ENCODE measurements at places on chromosomes 13 and 19.

GRCh38 chr13:113474179-113474578 lies 16.3 kb downstream of the DCUN1D2 start:
- DNase-seq: no peak

- no peak for DNase-seq
Measured at GRCh38 chr13:37617173-37617572, 18.6 kb upstream of the POSTN start.

GRCh38 chr13:30121666-30122065 lies 185.7 kb downstream of the KATNAL1 start:
- DNase-seq: no peak

- DNase-seq: no peak
Measured at GRCh38 chr19:5683177-5683886, 2.5 kb downstream of the HSD11B1L start.

GRCh38 chr19:43768273-43769050 lies 12.3 kb downstream of the KCNN4 start:
- no peak for DNase-seq

- DNase-seq: no peak
Measured at GRCh38 chr13:97342136-97342535, 91.8 kb upstream of the RAP2A start.

- DNase-seq: no peak
Measured at GRCh38 chr13:66425741-66426140, 804.4 kb downstream of the PCDH9 start.

DNA sequence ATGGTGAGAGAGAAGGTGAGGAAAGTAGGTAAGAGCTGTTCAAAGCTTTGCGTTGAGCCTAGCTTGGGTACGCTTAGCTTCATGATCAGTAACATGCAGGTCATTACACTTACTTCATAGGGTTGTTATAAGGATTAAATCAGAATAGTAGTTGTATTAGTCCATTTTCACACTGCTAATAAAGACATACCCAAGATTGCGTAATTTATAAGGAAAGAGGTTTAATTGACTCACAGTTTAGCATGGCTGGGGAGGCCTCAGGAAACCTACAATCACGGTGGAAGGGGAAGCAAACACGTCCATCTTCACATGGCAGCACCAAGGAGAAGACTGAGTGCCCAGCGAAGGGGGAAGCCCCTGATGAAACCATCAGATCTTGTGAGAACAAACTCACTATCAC lies 21.9 kb downstream of the GPALPP1 start:
- no peak for DNase-seq

GRCh38 chr19:50053119-50053518 lies 27.3 kb downstream of the ZNF473 start:
- no peak for DNase-seq

DNA sequence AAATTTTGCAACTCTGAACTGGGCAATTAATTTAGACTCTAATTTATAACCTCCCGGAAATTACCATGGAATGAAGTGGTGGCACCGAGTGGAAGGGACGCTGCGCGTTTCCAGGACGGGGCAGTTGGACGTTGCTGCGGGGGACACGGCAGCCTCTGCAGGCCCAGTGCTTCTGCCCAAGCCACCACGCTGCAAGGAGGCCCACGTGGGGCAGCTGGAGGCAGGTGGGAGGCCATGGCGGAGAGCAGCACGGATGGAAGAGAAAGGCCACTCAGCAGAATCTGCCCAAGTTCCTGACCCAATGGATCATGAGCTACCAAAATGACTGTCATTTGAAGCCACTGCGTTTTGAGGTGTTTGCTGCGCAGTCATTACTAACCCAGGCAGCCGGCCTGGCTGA lies 11.2 kb upstream of the ADPRHL1 start:
- no peak for DNase-seq

Measured in left renal cortex interstitium (tissue), 4 donors.